Panc1 (cell line): ENCODE measurements at places on chromosomes 16 and 17. TPM values are rescaled to one million over a fixed set of nuclear protein-coding genes. Genes with fewer than 3 reads are reported as not detected.

CDH5 gene
- 0.18 TPM for total RNA-seq

ZNF18 gene
- total RNA-seq = 7.4 TPM

ZNF750 gene
- not detected for total RNA-seq

CCL14 gene
- total RNA-seq = not detected

GRCh38 chr16:82585675-82586074, 41.1 kb upstream of the CDH13 start:
- no peak for DNase-seq

- DNase-seq = no peak
Observed at GRCh38 chr16:49806446-49806845, 49.5 kb downstream of the ZNF423 start.

DNA sequence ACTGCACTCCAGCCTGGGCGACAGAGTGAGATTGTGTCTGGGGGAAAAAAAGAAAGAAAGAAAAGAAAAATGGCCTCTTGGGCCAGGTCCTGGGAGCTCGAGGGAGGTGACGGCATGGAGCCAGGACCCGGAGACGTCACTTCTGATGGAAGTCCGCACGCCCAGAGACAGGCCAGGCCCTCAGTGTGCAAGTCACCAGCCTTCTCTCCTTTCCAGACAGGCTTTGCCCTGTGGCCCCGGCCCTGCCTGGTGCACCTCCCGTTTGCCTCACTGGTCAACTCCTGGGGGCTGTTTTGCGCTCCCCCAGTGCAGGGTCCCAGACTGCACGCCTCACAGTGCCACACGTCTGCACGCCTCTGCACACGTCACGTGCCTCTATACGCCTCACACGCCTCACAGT, 44.1 kb downstream of the CBFA2T3 start:
- no peak for DNase-seq

- DNase-seq = no peak
Observed at GRCh38 chr16:546909-547770, 13.1 kb upstream of the PRR35 start.

DNA sequence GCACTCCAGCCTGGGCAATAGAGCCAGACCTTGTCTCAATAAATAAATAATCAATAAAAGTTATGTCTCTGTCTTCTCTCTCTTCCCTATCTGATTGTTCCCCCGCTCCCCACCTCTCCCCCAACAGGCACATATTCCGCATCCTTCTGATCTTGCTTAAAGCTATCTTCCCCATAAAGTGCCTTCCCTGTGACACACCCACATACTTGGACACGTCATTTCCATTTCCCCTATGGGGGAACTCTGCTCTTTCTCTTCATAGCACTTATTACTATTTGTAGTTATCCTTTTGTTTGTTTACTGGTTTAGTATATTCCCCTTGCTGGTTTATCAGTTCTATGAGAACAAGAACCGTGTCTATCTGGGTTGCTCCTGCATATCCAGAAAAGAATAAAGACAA, 14.9 kb downstream of the MYO1D start:
- DNase-seq = no peak

GRCh38 chr16:57828272-57829161, 26.2 kb upstream of the KIFC3 start:
- no peak for DNase-seq

DNA sequence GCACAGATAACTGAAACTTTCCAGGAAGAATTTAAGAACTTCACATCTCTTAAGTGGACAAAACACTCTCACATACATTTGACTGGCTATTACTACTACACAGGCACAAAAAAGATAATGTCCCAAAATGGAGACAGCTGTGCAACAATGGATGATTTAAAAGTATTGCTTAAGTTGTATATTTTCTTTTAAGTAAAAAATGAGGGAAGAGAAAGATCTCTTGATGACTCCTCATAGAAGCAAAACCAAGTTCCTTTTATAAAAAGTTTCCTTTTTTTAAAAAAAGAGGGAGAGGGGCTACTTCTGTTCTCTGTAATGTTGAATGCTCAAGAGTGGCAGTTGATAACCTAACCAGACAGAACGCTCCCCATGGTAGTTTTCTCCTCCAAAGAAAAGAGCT, 195.5 kb downstream of the ZFHX3 start:
- no peak for DNase-seq

- no peak for DNase-seq
Observed at GRCh38 chr16:79449900-79450299, 150.6 kb downstream of the MAF start.
